ENCODE measurements at places on chromosomes 12 and 14.
A peak's percentile ranks its signal among the peaks of the same experiment; 100 is the strongest.

DNA sequence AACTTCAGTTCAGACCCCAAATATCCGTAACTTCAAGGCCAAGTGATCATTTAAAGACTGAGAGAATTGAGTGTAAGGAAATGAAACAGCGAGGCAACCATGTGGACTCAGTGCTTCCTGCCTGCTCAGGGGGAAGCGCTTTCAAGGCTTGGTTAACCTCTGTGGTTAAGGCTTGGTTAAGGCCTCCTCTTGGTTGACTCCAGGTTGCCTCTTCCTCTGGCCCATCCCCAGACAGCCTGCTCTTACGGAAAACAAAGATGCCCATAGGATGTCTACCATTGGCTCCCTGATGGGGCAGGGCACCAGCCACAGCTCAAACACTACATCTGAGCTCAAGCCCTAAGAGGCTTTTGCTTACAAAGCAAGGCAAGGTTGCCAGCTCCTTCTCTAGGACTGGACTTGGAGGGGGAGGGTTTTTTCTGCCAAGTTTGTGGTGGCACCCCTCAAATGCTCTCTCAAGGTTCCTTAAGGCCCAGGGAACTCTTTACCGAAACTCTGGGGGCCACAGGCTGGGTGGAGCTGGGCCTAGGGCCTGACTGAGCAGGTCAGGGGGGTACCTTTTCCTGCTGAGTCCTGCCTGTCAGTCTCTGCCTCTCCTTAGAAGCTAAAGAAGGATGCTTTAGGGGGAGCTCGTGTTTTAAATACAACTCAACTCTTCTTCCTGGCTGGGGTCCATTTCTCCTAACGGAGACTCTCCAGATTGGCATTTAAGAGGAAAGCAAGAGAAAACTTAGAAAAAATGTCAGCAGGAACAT is 13.7 kb downstream of the COL2A1 start:
- no peak for DNase-seq

DNA sequence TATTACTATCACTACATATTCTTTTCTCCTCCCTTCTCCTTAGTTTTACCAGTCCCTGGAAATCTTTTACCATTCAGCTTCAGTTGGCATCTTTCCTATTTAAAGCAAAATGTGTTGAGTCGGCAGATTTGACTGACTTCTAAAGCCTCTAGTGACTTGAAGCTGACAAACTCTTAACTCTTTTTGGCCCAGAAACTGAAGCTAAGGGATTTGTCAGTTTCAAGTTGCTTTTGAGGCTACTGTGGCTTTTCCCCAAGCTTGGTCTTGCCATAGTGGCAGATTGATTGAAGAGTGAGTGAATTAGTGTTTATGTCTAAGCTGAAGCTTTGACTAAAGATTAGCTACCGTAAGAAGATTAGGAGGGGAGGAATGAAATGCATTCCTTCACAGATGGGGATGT is 104.0 kb downstream of the ETNK1 start:
- peak; percentile 62 for DNase-seq

GRCh38 chr12:59304077-59304721 is 291.6 kb upstream of the SLC16A7 start:
- no peak for DNase-seq

- DNase-seq: peak; percentile 4
Observed at GRCh38 chr14:39055786-39056474, 47.1 kb downstream of the SEC23A start.

GRCh38 chr14:95541932-95542930 is 7.4 kb downstream of the GLRX5 start:
- DNase-seq: no peak

DNA sequence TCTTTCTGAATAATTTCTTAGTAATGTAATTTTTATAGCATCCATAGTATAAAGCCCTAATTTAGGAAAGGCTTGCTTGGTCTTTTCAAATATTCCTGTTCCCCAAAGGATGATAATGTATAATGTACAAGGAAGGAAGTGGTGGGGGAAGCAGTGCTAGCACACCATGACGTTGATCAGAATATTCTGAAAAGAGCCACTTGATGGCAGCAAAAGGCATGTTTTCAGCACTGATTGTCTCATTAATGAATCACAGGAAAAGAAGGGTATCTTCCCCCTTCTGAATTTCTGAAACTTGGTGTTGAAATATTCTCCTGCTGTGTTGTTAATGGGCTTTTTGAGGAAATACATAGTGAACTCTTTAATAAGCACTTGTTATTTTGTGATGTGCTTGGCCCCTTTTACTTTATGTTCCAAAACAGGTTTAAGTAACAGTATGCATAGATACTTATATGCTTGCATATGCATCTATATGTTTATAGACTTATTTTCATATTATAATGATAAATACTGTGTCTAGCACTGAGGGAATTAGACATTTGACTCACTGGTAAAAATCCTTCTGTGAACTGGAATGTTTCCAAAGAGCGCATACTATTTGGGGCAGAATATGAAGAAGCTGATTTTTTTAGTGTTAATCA is 122.0 kb downstream of the TMEM117 start:
- peak; percentile 59 for DNase-seq

GRCh38 chr14:101408077-101408831 is 153.0 kb upstream of the DIO3 start:
- no peak for DNase-seq

GRCh38 chr14:51155326-51155725 is 60.4 kb upstream of the TRIM9 start:
- DNase-seq: no peak

GRCh38 chr12:12229556-12230092 is 37.2 kb downstream of the LRP6 start:
- DNase-seq: no peak

DNA sequence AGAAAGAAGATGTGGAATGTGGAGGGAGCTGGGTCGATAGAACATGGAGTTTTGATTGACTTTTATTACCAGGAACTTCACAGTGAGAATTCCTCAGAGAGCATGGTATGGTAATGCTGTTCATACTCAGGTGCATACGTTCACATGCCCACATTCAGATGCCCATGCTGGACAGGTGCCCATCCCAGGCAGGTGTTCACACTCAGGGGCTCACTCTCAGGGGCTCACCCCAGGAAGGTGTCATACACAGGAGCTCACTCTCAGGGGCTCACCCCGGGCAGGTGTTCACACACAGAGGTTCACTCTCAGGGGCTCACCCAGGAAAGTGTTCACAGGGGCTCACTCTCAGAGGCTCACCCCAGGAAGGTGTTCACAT is 360.0 kb upstream of the SFSWAP start:
- no peak for DNase-seq

- DNase-seq: no peak
Observed at GRCh38 chr12:26030371-26030770, 71.9 kb downstream of the RASSF8 start.

DNA sequence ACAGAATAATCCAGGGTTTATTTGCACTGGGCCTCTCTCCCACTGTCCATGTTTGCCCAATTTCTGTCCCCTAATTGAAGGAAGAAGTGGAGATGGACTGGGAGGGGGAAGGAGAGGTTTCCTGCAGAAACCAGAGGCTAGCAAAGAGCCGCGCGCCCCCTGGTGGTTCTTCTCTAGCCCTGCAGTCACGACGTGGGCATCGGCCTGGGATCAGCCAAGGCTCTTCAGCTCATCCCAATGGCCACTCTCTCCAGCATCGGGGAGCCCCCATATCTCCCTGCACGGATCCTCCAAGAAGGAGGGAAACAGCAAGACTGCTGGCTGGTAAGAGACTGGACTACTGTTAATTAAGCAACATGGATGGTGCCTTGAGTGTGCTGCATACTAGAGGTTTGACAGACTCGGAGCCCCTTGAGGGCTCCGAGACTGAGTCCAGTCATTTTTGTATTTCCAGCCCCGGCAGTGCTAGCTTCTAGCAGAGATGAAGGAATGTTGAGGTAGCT is 18.7 kb downstream of the ZBTB39 start:
- DNase-seq: peak; percentile 89

GRCh38 chr12:113900716-113901115 is 65.4 kb downstream of the RBM19 start:
- DNase-seq: no peak

- DNase-seq: no peak
Observed at GRCh38 chr12:75048767-75049166, 160.9 kb downstream of the KCNC2 start.

DNA sequence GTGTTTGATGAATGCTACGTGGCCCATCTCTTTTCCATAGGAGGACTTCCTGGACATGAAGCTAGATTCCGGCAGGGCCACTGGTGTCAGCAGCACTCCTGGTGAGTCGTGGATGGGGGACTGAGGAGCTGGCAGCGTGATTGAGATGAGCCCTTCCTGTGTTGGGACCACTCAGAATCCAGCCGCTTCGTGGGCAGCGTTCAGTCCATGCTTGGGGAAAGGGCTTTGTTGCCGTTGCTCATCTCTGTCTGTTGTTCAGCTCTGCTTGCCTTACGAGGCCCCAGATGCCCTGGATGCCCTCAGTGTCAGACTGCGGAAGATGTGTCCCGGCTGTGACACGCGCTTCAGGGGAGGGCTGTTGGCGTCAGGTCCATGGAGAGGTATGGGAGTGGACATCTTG is 127.1 kb upstream of the RTL1 start:
- no peak for DNase-seq

DNA sequence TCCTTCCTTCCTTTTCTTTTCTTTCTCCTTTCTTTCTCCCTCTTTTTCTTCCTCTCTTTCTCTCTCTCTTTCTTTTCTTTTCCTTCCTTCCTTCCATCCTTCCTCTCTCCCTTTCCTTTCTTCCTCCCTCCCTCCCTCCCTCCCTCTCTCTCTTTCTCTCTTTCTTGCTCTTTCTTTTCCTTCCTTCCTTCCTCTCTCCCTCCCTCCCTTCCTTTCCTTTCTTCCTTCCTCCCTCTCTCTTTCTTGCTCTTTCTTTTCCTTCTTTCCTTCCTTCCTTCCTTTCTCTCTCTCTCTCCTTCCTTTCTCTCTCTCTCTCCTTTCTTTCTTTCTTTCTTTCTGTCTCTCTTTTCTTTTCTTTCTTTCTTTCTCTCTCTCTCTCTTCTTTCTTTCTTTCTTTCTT is 207.6 kb downstream of the ATP23 start:
- DNase-seq: no peak
